ENCODE measurements at places on chromosomes 5 and 9. TPM values are rescaled to one million over a fixed set of nuclear protein-coding genes. Genes with fewer than 3 reads are reported as not detected.

Gene BARHL1
- total RNA-seq, result not detected

Gene PCDHA4
- total RNA-seq, result not detected

Gene GRXCR2
- total RNA-seq, result not detected

Gene TAF11L5
- not detected for total RNA-seq

Gene GHR
- total RNA-seq, result not detected

Gene FBLL1
- not detected for total RNA-seq

Gene PCDHAC2
- total RNA-seq, result not detected

Gene CKMT2
- total RNA-seq, result 1.0 TPM

Gene KCNV2
- not detected for total RNA-seq

Gene SPINK4
- total RNA-seq, result not detected

Gene TTC23L
- total RNA-seq, result 0.10 TPM

Gene ALDH1A1
- total RNA-seq, result 5.8 TPM

Gene IFNB1
- total RNA-seq, result 7.8 TPM

Gene MRPS27
- total RNA-seq, result 45.1 TPM

Gene PSAT1
- total RNA-seq, result 0.42 TPM

Gene CAMK4
- total RNA-seq, result 89.3 TPM

Gene PCDHGB5
- 0.84 TPM for total RNA-seq

Gene AMACR
- 2.0 TPM for total RNA-seq

Gene FOXD4L6
- total RNA-seq, result not detected

Gene PCDHB1
- total RNA-seq, result under 0.01 TPM

Gene COL5A1
- 0.21 TPM for total RNA-seq

Gene NMUR2
- total RNA-seq, result not detected

Gene PCDHA13
- total RNA-seq, result not detected

Gene GM2A
- total RNA-seq, result 38.9 TPM

Gene FAM240B
- total RNA-seq, result not detected

Gene FAM78A
- total RNA-seq, result 32.3 TPM
